ENCODE measurements at places on chromosomes 4 and X.

GRCh38 chr4:4418676-4419390 lies 31.9 kb downstream of the NSG1 start:
- DNase-seq = no peak

DNA sequence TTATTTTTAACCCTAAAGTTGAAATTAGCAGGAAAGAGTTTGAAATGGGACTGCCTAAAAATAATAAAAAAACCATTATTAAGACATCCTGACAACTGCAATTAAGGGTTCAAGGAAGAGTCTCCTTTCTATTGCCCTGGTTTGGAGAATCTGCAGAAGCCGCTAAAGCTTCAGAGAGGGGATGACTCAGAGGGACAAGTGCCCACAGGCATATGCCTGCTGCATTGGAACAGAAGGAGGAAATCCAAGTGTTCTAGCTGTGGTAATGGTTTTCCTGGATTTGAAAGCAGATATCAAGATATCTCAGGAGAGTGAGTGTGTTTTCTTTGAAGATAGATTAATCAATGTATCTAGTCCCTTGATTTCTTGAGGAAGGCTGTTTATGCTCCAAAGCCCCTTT lies 235.1 kb upstream of the TAPT1 start:
- no peak for DNase-seq

- DNase-seq = no peak
These were observed 298.1 kb upstream of the TRPC5 start for GRCh38 chrX:112380541-112381278.

- DNase-seq = no peak
These were observed 223.9 kb upstream of the ANKRD50 start for GRCh38 chr4:124936427-124936826.

DNA sequence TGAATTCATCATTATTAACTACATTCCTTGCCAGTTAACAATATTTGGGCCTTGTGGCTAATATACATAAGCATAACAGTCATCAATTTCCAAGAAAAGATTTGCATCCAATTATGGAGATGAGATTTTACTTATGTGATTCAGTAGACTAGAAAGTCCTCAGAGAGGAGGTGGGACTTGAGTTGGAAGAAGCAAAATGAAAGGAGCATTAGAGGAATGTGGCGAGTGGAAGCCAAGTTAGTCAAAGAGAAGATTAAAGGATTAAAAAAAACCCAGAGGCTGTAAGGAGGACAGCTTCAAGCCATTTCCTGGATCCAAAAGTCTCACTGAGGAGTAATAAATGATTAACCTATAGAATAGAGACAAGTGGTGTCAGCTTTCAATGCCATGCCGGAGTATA lies 1099.4 kb upstream of the IGFBP7 start:
- peak; percentile 62 for DNase-seq
